Fibroblast of lung (primary cell): ENCODE measurements at places on chromosomes 13 and 19. TPM values are rescaled to one million over a fixed set of nuclear protein-coding genes. Genes with fewer than 3 reads are reported as not detected.
A peak's percentile ranks its signal among the peaks of the same experiment; 100 is the strongest.

Gene ZNF880
- total RNA-seq: 24.8 and 25.9 TPM in 2 replicates

DNA sequence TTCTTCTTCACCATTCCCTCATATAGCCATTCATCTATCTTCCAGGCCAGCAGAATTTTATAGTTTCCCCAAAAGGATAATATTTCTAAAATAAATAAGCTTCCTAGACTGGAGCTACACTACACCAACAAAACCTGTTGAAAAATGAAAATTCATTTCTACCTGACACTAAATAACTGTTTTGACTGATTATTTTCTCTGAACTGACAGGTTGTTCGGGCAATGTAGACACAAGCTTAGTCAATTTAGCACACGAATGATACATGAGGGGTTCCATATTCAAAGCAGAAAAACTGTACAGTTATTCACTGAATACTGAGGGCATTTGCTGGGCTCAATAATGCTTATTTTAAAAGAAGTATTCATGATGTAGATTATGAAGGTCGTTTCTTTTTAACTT lies 589.7 kb downstream of the LIG4 start:
- H3K4me1 ChIP-seq: no peaks in the 10 kb centered on the region
- DNase-seq: no peak
- no peak overlapping the region for H3K4me3 ChIP-seq
- no peaks in the 10 kb centered on the region for H3K36me3 ChIP-seq
- no peaks in the 10 kb centered on the region for H3K27me3 ChIP-seq

DNA sequence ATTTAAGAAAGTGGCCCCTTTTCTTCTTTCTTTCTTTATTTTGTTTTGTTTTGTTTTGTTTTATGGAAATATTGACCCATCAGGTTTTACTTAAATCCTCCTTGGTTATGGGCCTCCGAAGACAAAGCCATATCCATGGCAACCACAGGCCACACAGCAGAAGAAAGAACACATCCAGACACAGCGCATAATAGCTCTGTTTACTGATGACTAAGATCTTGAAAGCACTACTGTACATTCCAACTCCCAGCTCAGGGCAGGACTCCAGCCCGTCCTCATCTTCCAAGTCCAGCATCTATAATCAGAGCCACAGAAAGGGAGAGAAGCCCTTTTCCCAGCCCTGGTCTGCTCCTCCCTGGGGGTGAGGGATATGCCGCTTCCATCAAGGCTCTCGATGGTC lies 84.3 kb downstream of the NUFIP1 start:
- H3K4me1 ChIP-seq: peaks cover 30% of the 10 kb centered on the region
- H3K27ac ChIP-seq: peak overlapping the region; percentile 88
- H3K36me3 ChIP-seq: no peaks in the 10 kb centered on the region
- no peak overlapping the region for H3K4me3 ChIP-seq
- DNase-seq: peak; percentile 96

GRCh38 chr13:100853434-100853833 lies 178.8 kb upstream of the TMTC4 start:
- H3K4me1 ChIP-seq: no peaks in the 10 kb centered on the region
- H3K4me3 ChIP-seq: no peak overlapping the region
- no peaks in the 10 kb centered on the region for H3K27me3 ChIP-seq
- H3K36me3 ChIP-seq: no peaks in the 10 kb centered on the region
- H3K27ac ChIP-seq: no peak overlapping the region
- no peak for DNase-seq

Gene FCER2
- not detected in 2 replicates for total RNA-seq

- no peak for DNase-seq
- no peaks in the 10 kb centered on the region for H3K36me3 ChIP-seq
- peaks cover 19% of the 10 kb centered on the region for H3K27me3 ChIP-seq
- H3K4me1 ChIP-seq: no peaks in the 10 kb centered on the region
These were observed 710 bp downstream of the SHD start for GRCh38 chr19:4279530-4280422.

- H3K4me1 ChIP-seq: no peaks in the 10 kb centered on the region
- no peak overlapping the region for H3K27ac ChIP-seq
- no peaks in the 10 kb centered on the region for H3K27me3 ChIP-seq
- peak; percentile 74 for DNase-seq
- no peak overlapping the region for H3K4me3 ChIP-seq
- no peaks in the 10 kb centered on the region for H3K36me3 ChIP-seq
These were observed 1796.5 kb upstream of the MIR17HG start for GRCh38 chr13:89550938-89551337.

GRCh38 chr13:106497079-106497478 lies 38.4 kb downstream of the EFNB2 start:
- H3K36me3 ChIP-seq: peaks cover 2% of the 10 kb centered on the region
- H3K27ac ChIP-seq: no peak overlapping the region
- no peak overlapping the region for H3K4me3 ChIP-seq
- DNase-seq: no peak
- no peaks in the 10 kb centered on the region for H3K4me1 ChIP-seq

DNA sequence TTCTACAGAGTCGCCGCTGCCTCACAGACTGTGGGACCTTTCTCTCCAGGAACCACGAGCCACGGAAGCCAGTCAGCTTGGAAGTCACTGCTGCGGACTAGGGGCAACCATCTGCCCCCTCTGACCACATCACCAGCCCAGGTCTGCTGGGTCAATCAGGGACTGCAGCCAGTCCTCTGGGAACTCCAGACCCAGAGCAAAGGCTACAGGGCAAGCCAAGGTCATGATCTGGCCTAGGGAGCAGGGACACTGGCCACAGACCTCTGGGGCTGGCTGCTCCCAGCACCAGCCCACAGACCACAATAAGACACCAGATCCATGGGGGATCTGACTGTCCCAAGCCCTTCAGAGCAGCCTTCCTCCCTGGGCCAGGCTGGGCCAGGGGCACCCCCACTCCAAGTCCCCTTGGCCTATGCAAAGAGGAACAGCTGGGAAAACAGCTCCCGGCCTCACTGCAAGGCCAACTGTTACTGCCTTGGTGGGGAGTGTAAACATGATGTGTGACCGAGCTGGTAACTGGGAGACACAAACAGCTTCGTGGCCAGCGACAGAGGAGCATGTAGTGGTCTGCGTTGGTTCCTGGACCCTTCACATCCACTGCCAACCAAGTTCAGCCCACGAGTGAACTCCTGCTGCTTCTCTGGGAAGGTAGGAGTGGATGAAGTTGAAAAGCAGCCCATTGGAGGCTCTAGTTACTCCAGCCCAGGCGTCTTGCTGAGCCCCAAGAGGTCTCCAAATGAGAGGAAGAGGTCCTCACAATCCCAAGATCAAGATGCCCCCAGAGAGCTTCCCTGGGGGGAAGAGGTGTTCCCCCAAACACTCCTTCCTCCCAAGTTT lies 1.5 kb downstream of the AKT2 start:
- DNase-seq: no peak
- peaks cover 15% of the 10 kb centered on the region for H3K4me1 ChIP-seq
- peaks cover 7% of the 10 kb centered on the region for H3K36me3 ChIP-seq
- H3K27me3 ChIP-seq: no peaks in the 10 kb centered on the region

- peaks cover 29% of the 10 kb centered on the region for H3K27me3 ChIP-seq
- no peak for DNase-seq
- peak within 1 kb of the TSS; percentile 55 for H3K27ac ChIP-seq
- H3K36me3 ChIP-seq: no peaks in the 10 kb centered on the region
- peak within 1 kb of the TSS; percentile 59 for H3K4me3 ChIP-seq
These were observed at the start of gene ARHGEF7 for GRCh38 chr13:111115061-111115964. TSS of gene ARHGEF7 (plus strand) at chr13:111115310. CDS start at chr13:111115527, 217 bp downstream.

DNA sequence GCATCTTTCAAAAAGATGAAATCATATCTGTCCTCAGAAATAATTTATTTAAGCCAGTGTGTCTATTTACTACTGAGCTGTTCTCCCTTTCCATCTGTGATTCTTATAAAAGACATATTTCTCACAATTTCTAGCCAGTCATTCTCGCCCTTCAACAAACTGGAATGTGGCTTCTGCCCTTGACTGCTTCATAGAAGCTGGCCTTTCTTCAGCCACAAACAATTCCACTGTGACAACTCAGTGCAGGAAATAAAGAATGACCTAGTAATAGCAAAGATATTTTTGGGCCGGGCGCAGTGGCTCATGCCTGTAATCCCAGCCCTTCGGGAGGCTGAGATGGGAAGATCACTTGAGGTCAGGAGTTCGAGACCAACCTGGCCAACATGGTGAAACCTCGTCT lies 655.5 kb downstream of the PCDH9 start:
- no peak overlapping the region for H3K27ac ChIP-seq
- no peaks in the 10 kb centered on the region for H3K27me3 ChIP-seq
- no peak overlapping the region for H3K4me3 ChIP-seq
- no peaks in the 10 kb centered on the region for H3K36me3 ChIP-seq
- no peaks in the 10 kb centered on the region for H3K4me1 ChIP-seq

DNA sequence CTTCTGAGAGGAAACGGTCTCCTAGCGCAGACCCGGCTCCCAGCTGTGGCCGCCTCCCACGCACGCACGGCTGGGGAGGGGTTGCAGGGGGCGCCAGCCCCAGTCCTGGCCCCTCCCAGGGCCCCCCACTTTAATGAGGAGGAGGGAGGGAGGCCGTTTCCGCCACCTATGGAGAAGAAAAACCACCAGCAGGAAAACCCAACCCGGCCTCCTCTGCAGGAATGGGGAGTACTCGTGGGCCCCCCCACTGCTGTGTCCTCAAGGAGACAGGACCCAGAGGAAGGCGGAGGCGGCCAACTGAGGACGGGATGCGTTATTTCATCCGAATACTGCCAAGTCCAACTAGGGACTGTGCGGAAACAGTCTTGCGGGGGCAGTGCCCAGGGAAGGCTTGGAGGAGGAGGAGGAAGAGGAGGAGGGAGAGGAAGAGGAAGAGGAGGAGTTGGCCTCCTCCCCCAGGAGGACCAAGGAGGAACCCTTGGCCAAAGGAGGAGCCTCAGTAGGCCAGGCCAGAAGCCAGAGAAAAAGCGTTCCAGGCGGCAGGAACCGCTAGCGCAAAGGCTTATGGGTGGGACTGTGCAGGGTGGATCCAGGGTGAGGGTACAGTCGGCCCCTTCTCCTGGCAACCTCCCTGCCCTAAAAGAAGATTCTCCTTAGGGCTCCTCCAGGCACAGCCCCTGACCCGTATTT lies 3.9 kb upstream of the SSBP4 start:
- no peaks in the 10 kb centered on the region for H3K27me3 ChIP-seq
- peak overlapping the region; percentile 24 for H3K4me3 ChIP-seq
- no peaks in the 10 kb centered on the region for H3K36me3 ChIP-seq
- peaks cover 36% of the 10 kb centered on the region for H3K4me1 ChIP-seq
- peak; percentile 59 for DNase-seq

Gene AMER2
- total RNA-seq: under 0.01 TPM in 1 of 2 replicates, not detected in the other

GRCh38 chr13:41137241-41137640 lies 4.6 kb upstream of the KBTBD6 start:
- H3K27ac ChIP-seq: no peak overlapping the region
- H3K36me3 ChIP-seq: no peaks in the 10 kb centered on the region
- H3K4me1 ChIP-seq: peaks cover 2% of the 10 kb centered on the region
- no peak overlapping the region for H3K4me3 ChIP-seq

GRCh38 chr13:25067064-25067463 lies 28.9 kb upstream of the PABPC3 start:
- no peaks in the 10 kb centered on the region for H3K27me3 ChIP-seq
- no peaks in the 10 kb centered on the region for H3K4me1 ChIP-seq
- no peak overlapping the region for H3K27ac ChIP-seq

DNA sequence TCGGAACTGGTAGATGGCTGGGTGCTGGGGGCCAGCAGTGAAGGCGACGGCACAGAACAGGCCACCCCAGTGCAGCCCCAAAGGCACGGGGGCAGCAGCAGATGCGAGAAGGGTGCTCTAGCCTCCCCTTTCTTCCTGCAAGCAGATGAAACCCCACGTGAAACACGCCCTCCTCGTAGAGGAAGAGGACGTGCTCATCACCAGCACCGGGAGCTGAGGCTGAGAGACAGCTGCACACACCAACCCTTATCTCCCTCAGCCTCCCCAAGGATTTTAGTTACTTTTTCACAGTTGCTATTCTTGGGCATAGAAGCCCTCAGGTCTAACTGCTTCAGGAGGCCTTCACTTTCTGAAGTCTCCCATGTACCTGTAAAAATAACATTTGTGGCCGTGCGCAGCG lies 11.9 kb downstream of the ZNF787 start:
- no peak overlapping the region for H3K4me3 ChIP-seq
- no peak overlapping the region for H3K27ac ChIP-seq
- no peaks in the 10 kb centered on the region for H3K27me3 ChIP-seq
- peaks cover 25% of the 10 kb centered on the region for H3K4me1 ChIP-seq

GRCh38 chr19:53642381-53643099 lies 10.7 kb downstream of the DPRX start:
- H3K27me3 ChIP-seq: no peaks in the 10 kb centered on the region
- no peaks in the 10 kb centered on the region for H3K4me1 ChIP-seq
- H3K27ac ChIP-seq: no peak overlapping the region
- H3K4me3 ChIP-seq: no peak overlapping the region
- no peaks in the 10 kb centered on the region for H3K36me3 ChIP-seq

Gene UPF3A
- total RNA-seq: 15.9 and 27.6 TPM in 2 replicates

GRCh38 chr19:39532233-39533002 lies at the start of gene EID2B:
TSS of gene EID2B (minus strand) at chr19:39532852. CDS start at chr19:39532802, 50 bp downstream.
- peaks cover 2% of the 10 kb centered on the region for H3K4me1 ChIP-seq
- H3K36me3 ChIP-seq: no peaks in the 10 kb centered on the region
- peak; percentile 85 for DNase-seq
- peak within 1 kb of the TSS; percentile 95 for H3K4me3 ChIP-seq

- no peak overlapping the region for H3K4me3 ChIP-seq
- no peak overlapping the region for H3K27ac ChIP-seq
- no peak for DNase-seq
- H3K36me3 ChIP-seq: no peaks in the 10 kb centered on the region
- H3K27me3 ChIP-seq: no peaks in the 10 kb centered on the region
These were observed 2.0 kb downstream of the LRRC4B start for GRCh38 chr19:50565984-50566903.

- no peak for DNase-seq
- H3K27ac ChIP-seq: no peak overlapping the region
- H3K27me3 ChIP-seq: no peaks in the 10 kb centered on the region
- H3K4me3 ChIP-seq: no peak overlapping the region
- H3K4me1 ChIP-seq: peaks cover 16% of the 10 kb centered on the region
These were observed 222.4 kb upstream of the IRS2 start for GRCh38 chr13:110008816-110009215.

Gene KIR2DL4
- total RNA-seq: not detected in 2 replicates

Gene N4BP2L1
- 5.6 and 5.9 TPM in 2 replicates for total RNA-seq

Gene ZNF835
- total RNA-seq: 3.3 and 3.6 TPM in 2 replicates

Gene F2RL3
- under 0.01 TPM in 1 of 2 replicates, not detected in the other for total RNA-seq

Gene NDUFA7
- total RNA-seq: 19.3 and 33.7 TPM in 2 replicates

Gene SOX1
- not detected in 2 replicates for total RNA-seq

- no peaks in the 10 kb centered on the region for H3K4me1 ChIP-seq
- no peaks in the 10 kb centered on the region for H3K27me3 ChIP-seq
- no peak overlapping the region for H3K4me3 ChIP-seq
- no peaks in the 10 kb centered on the region for H3K36me3 ChIP-seq
- H3K27ac ChIP-seq: no peak overlapping the region
These were observed 9.1 kb upstream of the MCF2L start for GRCh38 chr13:112959701-112960542.
